GDM1 (cell line): ENCODE measurements at places on chromosomes 3 and 15.

DNA sequence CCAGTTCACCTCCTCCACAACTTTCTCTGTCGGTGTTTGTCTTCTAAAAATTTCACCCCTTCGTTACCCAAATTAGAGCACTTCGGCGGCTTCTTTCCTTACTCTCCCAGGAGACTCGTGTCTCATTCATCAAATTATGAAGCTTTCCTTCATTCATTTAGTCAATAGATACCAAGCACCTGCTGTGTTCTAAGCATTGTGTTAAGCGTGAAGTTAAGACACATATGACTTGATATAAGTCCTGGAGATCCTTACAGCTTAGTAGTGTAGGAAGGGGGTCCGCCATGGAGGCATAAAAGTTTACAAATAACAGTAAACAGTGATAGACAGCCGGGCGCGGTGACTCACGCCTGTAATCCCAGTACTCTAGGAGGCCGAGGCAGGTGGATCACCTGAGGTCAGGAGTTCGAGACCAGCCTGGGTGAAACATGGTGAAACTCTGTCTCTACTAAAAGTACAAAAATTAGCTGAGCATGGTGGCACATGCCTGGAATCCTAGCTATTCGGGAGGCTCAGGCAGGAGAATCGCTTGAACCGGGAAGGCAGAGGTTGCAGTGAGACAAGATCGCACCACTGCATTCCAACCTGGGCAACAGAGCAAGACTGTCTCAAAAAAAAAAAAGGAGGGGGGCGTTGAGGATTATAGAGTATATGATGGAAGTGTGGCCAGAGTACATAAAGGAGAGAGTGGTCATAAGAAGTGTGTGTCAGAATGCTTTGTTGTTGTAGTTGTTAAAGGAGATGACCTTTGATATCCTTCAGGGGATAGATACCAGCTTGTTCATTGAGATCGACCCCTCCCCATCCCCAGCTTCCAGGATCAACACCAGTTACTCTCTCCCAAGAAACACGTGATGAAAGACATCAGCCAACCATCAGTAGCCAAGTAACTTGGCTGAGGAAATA, 744 bp upstream of the CCDC32 start:
- no peak for DNase-seq

DNA sequence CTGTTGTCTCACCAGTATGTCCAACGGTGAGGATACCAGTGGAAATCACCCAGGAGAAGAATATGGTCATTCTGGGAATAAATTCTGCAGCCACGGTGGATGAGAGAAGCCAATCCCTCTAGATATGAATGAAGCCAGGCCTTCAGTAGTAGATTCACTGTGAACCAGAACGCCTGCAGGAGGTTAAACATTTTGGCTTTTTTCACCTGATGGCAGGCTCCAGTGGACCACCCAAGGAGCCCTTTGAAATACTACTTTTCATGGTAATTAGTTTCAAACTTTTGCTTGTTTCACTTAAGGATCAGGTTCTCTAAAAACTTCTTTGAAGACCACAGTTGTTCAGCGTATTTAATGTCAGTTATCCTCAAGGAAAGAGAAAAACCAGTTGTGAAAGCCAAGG, 353.4 kb downstream of the RORA start:
- no peak for DNase-seq

DNA sequence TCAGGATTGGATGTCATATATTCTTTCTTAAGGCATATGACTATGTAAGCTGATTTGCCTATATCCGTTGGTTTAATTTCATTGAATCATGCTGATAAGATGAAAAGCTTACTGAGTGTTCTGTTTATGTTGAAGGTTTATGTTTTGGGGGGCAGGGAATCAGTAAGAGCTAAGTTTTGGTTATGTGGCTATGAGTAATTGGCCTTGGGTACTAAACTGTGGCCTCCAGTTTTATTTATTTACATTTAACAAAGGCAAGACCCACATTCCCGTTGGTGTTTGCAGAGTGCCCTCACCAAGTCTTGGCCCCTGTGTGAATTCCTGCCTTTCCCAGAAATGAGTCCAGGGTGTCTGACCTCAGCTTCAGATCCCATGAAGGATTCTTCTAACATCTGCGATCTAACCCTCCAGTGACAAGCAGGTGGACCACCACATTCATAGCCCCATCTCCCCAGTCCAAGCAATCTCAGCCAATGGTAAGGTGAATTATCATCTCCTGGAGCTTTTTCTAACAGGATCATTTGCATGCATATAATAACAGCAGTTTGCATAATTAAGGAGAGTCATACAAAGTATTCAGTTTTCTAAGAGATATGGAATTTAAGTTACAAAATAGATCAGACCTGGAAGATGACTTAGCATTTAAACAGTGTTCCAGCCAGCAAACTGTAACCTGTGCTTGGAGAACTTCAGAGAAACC, 27.4 kb downstream of the GLDN start:
- DNase-seq = no peak

- DNase-seq = no peak
Measured at GRCh38 chr3:123706871-123707270, 122.0 kb upstream of the HACD2 start.

DNA sequence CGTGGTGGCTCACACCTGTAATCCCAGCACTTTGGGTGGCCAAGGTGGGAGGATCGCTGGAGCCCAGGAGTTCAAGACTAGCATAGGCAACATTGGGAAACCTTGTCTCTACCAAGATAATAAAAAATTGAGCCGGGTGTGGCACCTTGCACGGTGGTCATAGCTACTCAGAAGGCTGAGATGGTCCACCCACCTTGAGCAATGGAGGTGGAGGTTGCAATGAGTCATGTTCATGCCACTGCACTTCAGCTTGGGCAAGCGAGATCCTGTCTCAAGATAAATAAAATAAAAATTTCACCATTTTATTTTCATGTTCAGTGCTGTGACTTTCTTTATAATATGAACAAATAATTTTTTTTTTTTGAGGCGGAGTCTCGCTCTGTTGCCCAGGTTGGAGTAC, 12.5 kb downstream of the MAPK6 start:
- DNase-seq = no peak

DNA sequence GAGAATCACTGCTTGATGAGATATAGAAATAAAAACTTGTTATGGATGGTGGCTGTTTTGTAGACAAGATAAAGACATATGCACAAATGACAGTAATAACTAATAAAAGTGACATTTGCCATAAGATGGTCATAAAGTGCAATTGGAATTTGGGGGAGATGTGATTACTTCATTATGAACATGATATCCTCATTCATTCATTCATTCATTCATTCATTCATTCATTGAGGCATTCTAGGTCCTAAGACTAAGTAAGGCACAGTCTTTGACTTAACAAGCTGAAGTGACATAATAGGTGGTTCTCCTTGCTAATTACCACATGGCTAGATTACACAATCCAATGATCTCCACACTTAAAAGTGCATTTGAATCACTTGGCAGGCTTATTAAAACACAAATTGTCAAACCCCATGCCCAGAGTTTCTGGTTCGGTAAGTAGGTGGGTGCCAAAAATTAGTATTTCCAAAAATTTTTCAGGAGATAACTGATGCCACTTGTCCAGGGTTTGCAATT, 18.9 kb downstream of the RAP2B start:
- no peak for DNase-seq

GRCh38 chr15:79307251-79307650, 3.7 kb upstream of the TMED3 start:
- DNase-seq = no peak

- DNase-seq = no peak
Measured at GRCh38 chr3:184283681-184284080, 7.9 kb downstream of the ECE2 start.

DNA sequence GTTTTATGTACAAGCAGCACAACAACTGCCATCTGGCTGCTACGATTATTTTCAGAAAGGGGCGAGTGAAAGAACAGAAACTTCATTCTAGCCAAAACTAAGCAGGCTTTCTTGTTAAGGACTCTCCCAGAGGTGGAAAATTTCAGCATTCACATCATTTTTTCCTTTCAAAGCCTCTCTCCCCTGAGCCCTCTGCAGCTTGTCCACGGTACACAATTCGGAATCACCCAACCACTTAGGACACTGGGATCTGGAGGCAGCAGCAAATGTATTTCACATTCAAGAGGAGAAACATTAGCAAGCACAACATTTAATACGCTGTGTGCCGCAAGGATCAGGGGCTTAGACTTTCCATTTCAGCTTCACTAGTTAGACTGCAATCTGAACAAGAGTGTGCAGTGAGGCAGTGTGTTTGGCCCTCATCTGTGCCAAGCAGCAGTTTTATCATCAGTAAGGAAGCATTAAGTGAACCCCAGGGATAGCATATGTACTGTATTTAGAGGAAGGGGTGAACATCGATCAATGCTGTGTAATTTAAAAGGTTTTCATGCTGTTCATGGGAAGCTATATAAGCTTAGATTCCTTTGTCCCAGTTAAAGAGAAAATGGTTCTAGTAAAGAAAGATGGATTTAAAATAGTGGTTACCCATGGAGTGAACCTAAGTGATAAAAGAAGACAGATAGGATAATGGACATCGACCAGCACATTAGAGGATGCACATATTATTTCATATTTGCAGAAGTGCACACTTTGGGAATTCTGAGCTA, 504.9 kb downstream of the TBL1XR1 start:
- DNase-seq = no peak

GRCh38 chr3:69033470-69033869, 18.7 kb downstream of the TMF1 start:
- no peak for DNase-seq
